ENCODE measurements at places on chromosomes 11 and 22. TPM values are rescaled to one million over a fixed set of nuclear protein-coding genes. Genes with fewer than 3 reads are reported as not detected.

Gene HSPB2
- 1.2 TPM for total RNA-seq

Gene MPZL2
- 0.78 TPM for total RNA-seq

Gene MPEG1
- total RNA-seq = 20.4 TPM

Gene OR52N1
- not detected for total RNA-seq

Gene MMP1
- not detected for total RNA-seq

GRCh38 chr22:30250661-30251267 lies 4.2 kb upstream of the LIF start:
- no peaks in the 10 kb centered on the region for H3K27me3 ChIP-seq
- peaks cover 14% of the 10 kb centered on the region for H3K4me1 ChIP-seq
- H3K4me3 ChIP-seq = no peak overlapping the region
- DNase-seq = no peak

GRCh38 chr22:20786536-20786979 lies 12.6 kb downstream of the SERPIND1 start:
- H3K36me3 ChIP-seq = peaks cover 38% of the 10 kb centered on the region
- no peak for DNase-seq
- no peak overlapping the region for H3K27ac ChIP-seq
- H3K4me1 ChIP-seq = peaks cover 6% of the 10 kb centered on the region

DNA sequence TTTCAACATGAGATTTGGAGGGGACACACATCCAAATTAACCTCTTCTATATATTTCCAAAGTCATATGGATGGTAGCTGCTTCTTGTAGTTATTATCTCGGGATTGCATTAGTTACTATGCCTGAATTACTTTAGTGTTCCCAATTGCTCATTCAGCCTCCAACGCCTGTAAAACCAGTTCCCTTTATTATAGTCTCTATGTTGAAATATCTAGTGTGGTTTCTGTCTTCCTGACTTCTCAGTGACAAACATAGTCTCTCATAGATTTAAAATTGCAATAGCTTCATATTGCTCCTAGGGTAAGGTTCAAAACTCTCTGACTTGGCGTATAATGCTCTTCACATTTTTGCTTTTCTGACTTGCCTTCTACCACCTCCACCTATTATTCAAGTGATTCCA lies 366.4 kb downstream of the CASP12 start:
- no peak for DNase-seq
- H3K4me1 ChIP-seq = no peaks in the 10 kb centered on the region
- no peak overlapping the region for H3K27ac ChIP-seq
- H3K27me3 ChIP-seq = no peaks in the 10 kb centered on the region

GRCh38 chr11:14650064-14650463 lies 6.5 kb downstream of the PDE3B start:
- peaks cover 12% of the 10 kb centered on the region for H3K27me3 ChIP-seq
- no peaks in the 10 kb centered on the region for H3K4me1 ChIP-seq
- no peak overlapping the region for H3K4me3 ChIP-seq

DNA sequence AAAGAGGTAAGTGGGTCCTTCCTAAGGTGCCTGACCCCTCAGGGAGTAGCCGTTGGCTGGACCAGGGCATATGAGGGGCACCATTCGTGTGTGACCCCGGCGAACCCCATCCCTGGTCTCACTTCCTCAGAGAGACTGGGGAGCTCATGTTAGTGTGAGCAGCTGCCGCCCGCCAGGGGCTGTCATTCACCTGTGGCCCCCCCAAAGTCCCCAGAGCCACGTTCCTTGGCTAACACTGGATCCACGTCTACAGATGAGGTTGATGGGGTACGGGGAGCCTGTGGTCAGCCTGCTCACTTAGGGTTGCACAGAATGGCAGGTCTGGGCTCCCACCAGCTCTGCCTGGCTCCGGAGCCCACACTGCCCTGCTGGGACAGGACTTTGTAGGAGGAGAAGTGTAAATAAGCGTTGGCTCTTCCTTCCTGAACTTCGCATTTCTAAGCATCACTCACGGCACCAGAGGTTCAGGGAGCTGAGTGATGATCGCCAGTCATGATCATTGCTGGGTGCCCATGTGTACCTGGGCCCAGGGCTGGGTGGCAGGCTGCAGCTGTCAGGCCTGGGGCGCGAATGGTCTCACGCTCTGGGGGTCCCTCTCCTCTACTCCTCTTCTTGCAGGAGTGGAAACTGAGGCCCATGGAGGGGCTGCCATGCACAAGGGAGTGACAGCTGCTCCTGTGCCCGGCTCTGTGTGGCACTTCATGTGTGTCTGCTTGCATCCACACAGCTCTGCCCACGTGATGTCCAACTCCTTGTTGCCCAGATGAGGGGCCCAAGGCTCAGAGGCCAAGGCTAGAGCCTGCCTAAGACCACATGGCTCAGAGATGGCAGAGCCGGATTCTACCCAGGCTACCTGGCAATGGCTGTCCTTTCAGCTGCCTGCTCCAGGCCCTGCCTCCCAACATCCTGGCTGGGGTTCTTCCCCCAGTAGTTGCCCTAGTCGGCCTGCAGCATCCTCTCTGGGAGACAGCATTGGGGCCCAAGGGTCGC lies 11.1 kb downstream of the TTC38 start:
- peaks cover 93% of the 10 kb centered on the region for H3K36me3 ChIP-seq
- no peak overlapping the region for H3K27ac ChIP-seq
- no peak overlapping the region for H3K4me3 ChIP-seq
- peak; percentile 6 for DNase-seq

Gene UPB1
- 0.28 TPM for total RNA-seq

DNA sequence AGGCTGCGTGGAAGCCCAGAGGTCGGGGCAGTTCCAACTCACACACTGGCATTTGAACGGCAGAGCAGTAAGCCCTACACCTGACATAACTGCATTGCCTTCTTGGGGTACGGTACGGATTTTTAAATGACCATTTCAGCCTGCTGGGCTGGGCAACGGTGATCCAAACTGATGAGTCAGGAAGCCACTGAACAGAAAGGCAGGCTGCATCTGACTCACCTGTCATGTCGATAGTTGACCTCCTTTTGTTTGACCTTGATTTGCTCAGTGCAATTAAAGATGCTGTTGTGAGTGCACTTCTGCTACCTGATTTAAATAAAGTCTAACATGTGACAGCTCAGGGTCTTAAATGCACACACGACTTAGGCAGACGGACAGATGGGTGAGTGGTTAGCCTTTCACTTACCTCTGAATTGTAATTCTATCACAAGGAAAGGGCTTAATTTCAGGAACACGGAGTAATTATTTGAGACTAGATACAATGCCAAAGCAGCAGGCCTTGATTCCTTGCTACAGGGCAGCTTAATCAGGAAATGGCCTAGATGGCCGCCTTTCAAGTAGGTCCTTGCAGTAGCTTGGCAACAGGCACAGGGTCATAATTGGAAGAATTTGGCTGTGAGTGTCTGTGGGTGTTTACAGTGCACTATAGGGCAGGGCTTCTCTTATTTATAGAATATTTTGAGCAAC lies 52.2 kb downstream of the BMAL1 start:
- peak; percentile 89 for DNase-seq
- no peaks in the 10 kb centered on the region for H3K36me3 ChIP-seq
- H3K4me1 ChIP-seq = peaks cover 36% of the 10 kb centered on the region
- no peak overlapping the region for H3K4me3 ChIP-seq
- H3K27ac ChIP-seq = peak overlapping the region; percentile 74

DNA sequence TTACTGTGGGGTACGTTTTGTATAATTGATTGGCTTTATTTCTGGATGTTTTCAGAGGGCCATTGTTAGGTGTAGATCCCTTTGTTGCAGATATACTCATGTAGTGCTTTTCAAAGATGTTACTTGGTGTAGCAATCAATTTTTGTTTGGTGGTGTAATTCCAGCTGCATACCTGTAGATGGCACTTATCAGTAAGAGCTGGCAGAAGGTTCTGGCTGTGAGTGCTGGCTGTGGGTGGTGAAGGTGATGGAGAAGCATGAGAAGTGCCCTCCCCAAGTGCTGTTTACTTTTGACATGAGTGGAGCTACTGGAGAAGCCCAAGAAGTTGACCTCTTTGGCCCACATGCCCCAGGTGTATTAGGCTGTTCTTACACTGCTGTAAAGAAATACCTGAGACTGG lies 1074.9 kb downstream of the FAM181B start:
- no peak for DNase-seq
- no peaks in the 10 kb centered on the region for H3K27me3 ChIP-seq
- no peaks in the 10 kb centered on the region for H3K4me1 ChIP-seq
- no peak overlapping the region for H3K4me3 ChIP-seq

DNA sequence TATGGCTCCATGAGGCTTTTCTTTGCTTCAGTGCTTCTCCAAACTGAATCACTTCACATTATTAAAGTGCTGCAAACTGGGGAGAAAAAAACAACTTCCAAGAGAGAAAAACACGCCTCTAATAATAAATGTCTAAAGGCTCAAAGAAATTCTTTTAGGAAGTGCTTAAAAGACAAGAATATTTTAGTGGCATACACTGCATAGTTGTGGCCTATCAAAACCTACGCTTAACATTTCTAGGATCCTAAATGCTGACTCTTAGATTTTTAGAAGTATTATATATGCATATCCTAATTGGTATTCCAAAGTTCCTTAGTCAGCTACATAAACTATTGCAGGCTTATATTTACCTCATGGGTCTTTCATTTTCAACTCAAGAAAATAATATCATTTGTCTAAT lies 879.0 kb upstream of the CCDC90B start:
- no peak overlapping the region for H3K27ac ChIP-seq
- H3K36me3 ChIP-seq = no peaks in the 10 kb centered on the region
- H3K4me3 ChIP-seq = no peak overlapping the region
- H3K27me3 ChIP-seq = no peaks in the 10 kb centered on the region
- H3K4me1 ChIP-seq = no peaks in the 10 kb centered on the region

GRCh38 chr11:81380395-81380794 lies 1353.3 kb downstream of the FAM181B start:
- DNase-seq = no peak
- H3K27ac ChIP-seq = no peak overlapping the region
- no peaks in the 10 kb centered on the region for H3K36me3 ChIP-seq

- no peak overlapping the region for H3K27ac ChIP-seq
- H3K36me3 ChIP-seq = no peaks in the 10 kb centered on the region
- no peak overlapping the region for H3K4me3 ChIP-seq
- no peak for DNase-seq
- peaks cover 6% of the 10 kb centered on the region for H3K4me1 ChIP-seq
Observed at GRCh38 chr11:130427581-130428315, 661 bp downstream of the ADAMTS8 start.

GRCh38 chr11:28808771-28809170 lies 700.6 kb downstream of the METTL15 start:
- H3K27ac ChIP-seq = no peak overlapping the region
- no peaks in the 10 kb centered on the region for H3K4me1 ChIP-seq
- H3K36me3 ChIP-seq = no peaks in the 10 kb centered on the region

Gene SLC17A6
- not detected for total RNA-seq

DNA sequence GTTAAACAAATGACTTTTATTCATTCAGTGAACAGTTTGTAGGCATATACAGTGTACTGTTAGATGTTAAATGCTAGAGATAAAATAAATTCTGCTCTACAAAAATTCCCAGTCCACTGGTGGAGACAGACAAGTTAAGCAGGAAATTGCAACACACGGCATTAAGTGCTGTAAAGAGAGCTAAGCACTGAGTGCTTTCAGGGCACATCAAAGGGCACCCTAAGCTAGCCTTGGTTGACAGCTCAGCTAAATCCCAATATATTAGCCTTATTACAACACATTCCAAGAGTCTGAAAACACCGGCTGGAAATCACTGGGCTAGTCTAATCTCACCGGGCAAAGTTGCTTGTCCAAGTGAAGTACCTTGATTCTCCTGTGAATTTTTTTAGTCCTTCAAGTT lies 55.1 kb downstream of the NOX4 start:
- H3K27ac ChIP-seq = no peak overlapping the region
- no peaks in the 10 kb centered on the region for H3K4me1 ChIP-seq
- no peaks in the 10 kb centered on the region for H3K36me3 ChIP-seq
- no peaks in the 10 kb centered on the region for H3K27me3 ChIP-seq
- no peak for DNase-seq

GRCh38 chr11:12840871-12841660 lies 166.8 kb downstream of the TEAD1 start:
- H3K4me1 ChIP-seq = peaks cover 45% of the 10 kb centered on the region
- DNase-seq = no peak
- H3K36me3 ChIP-seq = no peaks in the 10 kb centered on the region
- peak overlapping the region; percentile 69 for H3K27ac ChIP-seq
- H3K27me3 ChIP-seq = no peaks in the 10 kb centered on the region
- H3K4me3 ChIP-seq = no peak overlapping the region

DNA sequence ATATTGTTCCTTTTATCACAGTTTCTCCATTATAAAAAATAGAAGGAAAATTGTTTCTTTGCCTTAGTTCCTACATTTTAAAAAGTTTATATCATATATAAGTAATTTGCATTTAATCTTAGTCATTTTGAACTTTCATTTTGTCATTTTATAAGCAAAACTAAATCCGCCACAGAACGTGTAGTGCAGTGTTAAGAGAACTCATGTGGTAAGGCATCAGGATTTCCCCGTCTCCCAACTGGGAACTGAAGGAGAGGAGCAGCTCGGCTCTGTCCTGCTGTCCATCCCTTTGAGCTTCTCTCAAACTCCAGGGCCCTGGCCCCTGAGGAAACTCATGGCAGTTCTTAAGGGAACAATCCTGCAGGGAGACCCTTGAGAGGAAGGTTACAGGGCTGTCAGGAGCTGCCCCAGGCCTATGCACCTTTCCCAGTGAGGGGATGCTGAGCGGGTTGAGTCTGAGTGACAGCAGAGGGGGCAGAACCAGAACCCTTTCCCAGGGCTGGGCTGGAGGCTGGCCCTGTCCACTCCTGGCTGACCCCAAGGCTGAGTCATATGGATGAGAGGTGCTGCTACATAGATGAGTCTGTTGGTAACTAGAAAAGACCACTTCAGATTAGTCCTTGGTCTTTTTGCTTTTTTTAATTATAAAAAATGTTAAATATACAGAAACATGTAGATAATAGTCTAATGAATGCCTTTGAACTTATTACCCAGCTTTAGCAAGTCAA lies 333.1 kb downstream of the TBC1D22A start:
- H3K4me3 ChIP-seq = no peak overlapping the region
- no peaks in the 10 kb centered on the region for H3K27me3 ChIP-seq
- no peak for DNase-seq
- H3K27ac ChIP-seq = no peak overlapping the region
- peaks cover 7% of the 10 kb centered on the region for H3K4me1 ChIP-seq

Gene SLCO2B1
- total RNA-seq = 156 TPM

- no peak overlapping the region for H3K27ac ChIP-seq
- no peak overlapping the region for H3K4me3 ChIP-seq
- H3K27me3 ChIP-seq = no peaks in the 10 kb centered on the region
- no peaks in the 10 kb centered on the region for H3K36me3 ChIP-seq
- DNase-seq = peak; percentile 57
Observed at GRCh38 chr22:20520093-20520511, 12.7 kb downstream of the MED15 start.

- no peak overlapping the region for H3K4me3 ChIP-seq
- H3K4me1 ChIP-seq = peaks cover 16% of the 10 kb centered on the region
Observed at GRCh38 chr22:41943661-41944209, 3.2 kb downstream of the CENPM start.

Gene OR51B4
- total RNA-seq = not detected

GRCh38 chr22:24138649-24139420 lies 42.5 kb upstream of the SUSD2 start:
- no peak overlapping the region for H3K4me3 ChIP-seq
- DNase-seq = no peak
- H3K27ac ChIP-seq = no peak overlapping the region

- H3K27me3 ChIP-seq = no peaks in the 10 kb centered on the region
- DNase-seq = no peak
- H3K36me3 ChIP-seq = no peaks in the 10 kb centered on the region
- no peak overlapping the region for H3K4me3 ChIP-seq
- H3K27ac ChIP-seq = no peak overlapping the region
- no peaks in the 10 kb centered on the region for H3K4me1 ChIP-seq
Observed at GRCh38 chr11:47669856-47670255, 27.5 kb upstream of the MTCH2 start.

Gene DDIAS
- total RNA-seq = 0.17 TPM

- no peak overlapping the region for H3K27ac ChIP-seq
- no peaks in the 10 kb centered on the region for H3K27me3 ChIP-seq
- H3K36me3 ChIP-seq = no peaks in the 10 kb centered on the region
- H3K4me1 ChIP-seq = no peaks in the 10 kb centered on the region
Observed at GRCh38 chr22:20413217-20414058, 19.5 kb downstream of the ZNF74 start.

All from adrenal gland (tissue), 19 donors.